ENCODE measurements at places on chromosomes 2 and 18.
A peak's percentile ranks its signal among the peaks of the same experiment; 100 is the strongest.

GRCh38 chr2:240469239-240469636, 33.8 kb downstream of the GPC1 start:
- no peak for DNase-seq

DNA sequence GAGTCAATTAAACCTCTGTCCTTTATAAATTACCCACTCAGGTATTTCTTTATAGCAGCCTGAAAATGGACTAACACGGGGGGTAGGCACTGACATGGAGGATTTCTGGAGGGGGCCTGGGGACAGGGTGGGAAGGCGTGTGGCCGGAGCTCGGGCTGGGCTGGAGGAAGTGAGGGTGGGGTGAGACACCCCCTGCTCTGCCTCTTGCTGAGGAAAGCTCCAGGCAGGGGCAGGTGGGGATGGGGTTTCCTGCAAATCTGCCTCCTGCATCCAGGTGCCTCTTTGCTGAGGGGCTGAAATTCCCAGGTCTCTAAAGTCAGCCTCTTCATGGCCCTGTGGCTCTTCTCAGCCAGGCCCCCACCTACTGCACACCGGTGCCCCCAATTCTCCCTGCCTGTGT, 25.7 kb upstream of the OTOS start:
- DNase-seq = no peak

DNA sequence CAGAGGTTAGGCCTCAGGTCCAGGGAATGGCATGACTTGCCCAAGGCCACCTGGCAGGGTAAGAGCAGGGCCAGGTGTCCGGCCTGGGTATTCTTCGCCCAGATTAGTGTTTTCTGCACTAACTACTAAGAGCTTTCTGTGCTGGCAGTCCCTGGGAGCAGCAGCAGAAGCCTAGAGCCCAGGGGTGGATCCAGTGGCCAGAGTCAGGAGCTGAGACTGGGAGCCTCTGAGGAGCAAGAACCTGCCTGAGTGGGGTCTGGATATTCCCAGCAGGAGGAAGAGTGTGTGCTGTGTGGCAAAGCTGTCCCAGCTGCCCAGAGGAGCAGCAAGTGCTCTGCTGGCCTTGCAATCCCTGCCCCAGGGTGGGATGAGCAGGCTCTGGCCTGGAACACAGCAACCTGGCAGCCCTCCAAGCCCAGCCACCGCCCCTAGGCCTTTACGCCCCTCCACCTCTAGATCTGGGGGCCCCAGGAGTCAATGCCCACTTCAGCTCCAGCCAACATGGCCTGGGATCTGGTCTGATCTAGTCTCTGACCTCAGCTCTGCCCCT, 30.7 kb upstream of the GPAT2 start:
- no peak for DNase-seq

- DNase-seq = no peak
These were observed 78.0 kb downstream of the TMEM182 start for GRCh38 chr2:102839668-102840388.

- no peak for DNase-seq
These were observed 25.7 kb upstream of the MSGN1 start for GRCh38 chr2:17790536-17790935.

DNA sequence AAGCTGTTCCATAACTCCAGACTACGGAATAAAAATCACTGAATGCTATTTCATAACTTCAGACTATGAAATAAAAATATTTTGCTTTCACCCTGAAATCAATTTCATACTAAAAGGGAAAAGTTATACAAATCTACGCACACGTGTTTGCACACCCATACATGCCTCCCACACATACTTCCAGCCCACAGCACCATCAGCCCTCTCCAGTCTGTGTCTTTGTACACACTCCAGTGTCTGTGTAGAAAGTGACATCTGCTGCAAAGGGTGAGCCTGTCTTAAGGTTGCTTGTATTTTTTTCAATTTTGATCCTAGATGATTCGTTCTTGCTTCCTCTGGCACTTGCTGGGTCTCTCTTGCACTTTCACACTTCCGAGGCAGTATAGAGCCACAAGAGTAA, 53.6 kb downstream of the VIT start:
- DNase-seq = no peak

GRCh38 chr2:12057436-12058166, 311.2 kb downstream of the LPIN1 start:
- no peak for DNase-seq

DNA sequence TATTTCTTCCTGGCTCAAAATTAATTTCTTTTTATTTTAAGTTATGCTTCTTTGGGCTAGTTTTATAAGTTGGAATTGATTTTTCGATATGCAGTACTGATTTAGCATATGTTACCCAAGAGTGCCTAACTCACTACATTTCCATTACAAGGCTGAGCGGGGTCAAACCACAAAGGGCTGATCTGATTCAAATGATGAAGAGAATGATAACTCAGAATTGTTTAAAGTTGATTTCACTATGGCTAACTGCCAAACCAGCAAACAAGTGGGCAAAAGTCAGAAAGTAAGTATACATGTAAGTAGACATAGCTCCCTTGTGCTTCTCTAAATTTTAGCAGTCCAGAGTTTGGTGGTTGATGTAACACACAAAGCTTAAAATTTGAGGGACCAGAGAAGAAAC, 35.6 kb downstream of the RAD51AP2 start:
- DNase-seq = no peak

- DNase-seq = no peak
These were observed 132.0 kb downstream of the SH3BP4 start for GRCh38 chr2:235083822-235084221.

DNA sequence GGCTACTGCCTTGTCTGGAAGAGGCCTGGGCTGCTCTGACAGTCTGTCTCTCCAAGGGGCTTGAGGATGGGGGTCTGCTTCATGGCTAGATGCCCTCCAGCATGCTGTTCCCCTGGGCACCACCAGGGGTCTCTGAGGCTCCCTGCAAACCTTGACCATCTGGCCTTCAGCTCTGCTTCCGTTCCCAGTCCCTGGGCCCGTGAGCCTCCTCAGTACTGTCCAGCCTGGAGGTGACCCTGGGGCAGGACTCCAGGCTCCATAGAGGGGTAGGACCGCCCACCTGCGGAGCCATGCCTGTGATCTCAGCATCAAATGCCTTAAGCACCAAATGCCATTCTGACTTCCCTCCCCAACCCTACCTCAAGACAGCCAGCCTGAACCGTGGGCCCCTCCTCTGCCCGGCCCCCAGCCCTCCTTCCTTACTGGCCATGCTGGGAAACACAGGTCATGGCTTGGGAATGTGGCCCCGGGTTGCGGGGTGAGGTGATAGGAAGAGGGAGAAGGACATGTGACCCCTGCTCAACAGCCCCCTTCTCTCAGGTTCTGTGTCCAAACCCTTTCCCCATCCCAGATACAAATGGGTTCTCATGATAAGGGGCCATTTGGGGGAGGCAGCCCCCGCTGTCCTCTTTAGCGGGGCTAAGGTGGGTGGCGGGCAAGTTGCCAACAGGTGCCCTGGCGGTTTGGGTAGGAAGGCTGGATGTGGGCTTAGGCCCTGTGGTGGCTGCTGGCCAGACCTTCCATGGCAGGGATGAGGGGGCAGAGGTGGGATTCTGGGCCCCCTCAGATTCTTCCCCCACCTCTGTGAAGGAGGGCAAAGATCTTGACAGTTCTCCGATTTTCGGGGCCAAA, 25.0 kb downstream of the SPEG start:
- DNase-seq = peak; percentile 54

- peak; percentile 52 for DNase-seq
These were observed 45.5 kb downstream of the CDC42EP3 start for GRCh38 chr2:37625796-37626571.

DNA sequence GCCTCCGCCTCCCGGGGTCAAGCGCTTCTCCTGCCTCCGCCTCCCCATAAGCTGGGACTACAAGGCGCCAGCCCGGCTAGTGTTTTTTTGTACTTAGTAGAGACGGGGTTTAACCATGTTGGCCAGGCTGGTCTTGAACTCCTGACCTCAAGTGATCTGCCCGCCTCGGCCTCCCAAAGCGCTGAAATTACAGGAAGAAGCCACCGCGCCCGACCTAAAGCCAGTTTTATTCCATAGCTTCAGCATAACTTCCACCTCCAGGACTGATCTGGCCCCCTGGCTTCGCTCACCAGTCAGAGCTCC, 783 bp upstream of the TXNL4A start:
- no peak for DNase-seq

GRCh38 chr2:239389414-239390329, 11.1 kb downstream of the HDAC4 start:
- no peak for DNase-seq

DNA sequence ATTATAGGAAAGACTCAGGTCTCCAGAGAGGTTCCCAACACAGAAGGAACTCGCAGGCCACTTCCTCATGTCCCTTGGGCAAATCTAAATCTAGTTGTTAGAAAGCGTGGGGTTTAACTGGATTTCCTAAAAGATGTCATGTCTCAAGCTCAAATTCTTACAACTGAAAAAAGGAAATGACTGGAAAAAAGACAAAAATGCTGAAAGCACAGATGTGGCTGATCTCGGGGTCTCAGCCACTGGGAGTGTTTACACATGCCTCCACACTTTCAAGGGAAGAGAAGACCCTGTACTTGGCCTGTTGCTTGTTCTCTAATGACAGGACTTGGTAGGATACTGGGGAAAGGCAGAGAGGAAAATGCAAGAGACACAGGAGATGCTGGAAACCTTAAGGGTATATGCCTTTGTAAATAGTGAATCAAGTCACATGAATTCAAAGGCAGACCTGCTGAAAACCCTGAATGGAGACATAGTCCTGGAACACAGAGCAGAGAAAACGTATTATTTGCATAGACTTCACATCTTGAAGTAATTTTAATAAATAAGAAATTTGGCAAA, 160.9 kb upstream of the MEIS1 start:
- no peak for DNase-seq

Data from CD8-positive, alpha-beta memory T cell (primary cell).